ENCODE measurements at places on chromosomes 4 and X.

DNA sequence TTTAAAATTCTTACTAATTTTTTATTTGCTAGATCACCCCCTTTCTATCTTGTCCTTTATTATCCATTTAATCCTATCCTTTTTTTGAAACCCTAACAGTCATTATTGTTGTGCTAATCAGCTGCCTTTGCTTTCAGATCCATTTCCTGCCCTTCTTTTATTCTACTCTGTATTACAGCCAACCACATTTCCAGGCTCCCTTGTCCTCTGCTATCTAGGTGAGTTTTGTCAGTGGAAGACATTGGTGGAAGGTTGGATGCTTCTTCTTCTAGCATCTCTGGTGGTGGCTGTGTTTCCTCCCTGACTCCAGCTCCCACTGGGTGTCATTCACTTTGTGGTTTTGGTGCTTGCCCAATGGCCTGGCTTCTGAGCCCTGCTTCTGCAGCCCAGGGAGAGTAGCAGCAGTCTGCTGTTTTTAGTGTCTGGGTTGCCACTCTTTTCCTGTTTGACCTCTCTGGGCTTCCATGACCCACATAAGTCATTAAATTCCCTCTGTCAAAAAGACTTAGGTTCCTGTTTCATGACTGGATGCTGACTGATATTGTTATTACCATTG is 225.2 kb upstream of the PGRMC2 start:
- DNase-seq, result no peak

DNA sequence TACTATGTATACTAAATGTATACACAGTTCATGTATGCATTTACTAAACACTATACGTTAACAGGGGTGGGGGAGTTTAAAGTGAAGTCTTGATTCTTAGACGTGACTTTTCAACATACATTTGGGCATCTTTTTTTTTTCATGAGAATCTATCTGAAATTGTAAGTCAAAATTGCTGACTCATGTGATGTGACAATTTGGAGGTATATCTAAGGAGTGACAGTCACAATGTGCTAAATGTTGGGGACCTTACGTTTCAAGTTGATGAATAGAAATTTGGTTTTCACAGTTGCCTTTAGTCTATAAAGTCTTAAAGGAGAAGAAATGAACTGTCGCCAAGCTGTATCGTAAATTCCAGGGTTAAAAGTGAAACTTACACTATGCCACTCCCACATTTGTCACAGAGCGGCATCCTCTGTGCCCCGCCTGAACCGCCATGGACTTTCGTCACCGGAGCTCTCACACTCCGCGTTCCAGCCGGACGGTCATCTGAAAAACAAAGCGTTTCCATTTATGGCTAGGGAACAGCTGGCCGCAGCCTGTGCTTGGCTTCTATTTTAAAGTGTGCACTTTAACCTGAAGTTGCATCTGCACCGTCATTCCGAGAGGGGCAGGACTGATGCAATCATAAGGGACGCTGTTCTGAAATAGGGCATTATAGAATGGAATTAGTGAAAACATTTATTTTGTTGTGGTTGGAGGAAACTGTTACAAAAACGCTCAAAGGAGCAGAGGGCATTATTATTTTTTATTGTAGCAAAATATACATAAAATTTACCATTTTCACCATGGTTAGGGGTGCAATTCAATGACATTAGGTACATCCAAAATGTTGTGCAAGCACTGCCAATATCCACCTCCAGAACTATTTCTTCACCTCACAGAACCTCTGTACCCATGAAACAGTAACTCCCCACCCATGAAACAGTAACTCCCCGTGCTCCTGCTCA is 30.9 kb downstream of the PDLIM3 start:
- no peak for DNase-seq

DNA sequence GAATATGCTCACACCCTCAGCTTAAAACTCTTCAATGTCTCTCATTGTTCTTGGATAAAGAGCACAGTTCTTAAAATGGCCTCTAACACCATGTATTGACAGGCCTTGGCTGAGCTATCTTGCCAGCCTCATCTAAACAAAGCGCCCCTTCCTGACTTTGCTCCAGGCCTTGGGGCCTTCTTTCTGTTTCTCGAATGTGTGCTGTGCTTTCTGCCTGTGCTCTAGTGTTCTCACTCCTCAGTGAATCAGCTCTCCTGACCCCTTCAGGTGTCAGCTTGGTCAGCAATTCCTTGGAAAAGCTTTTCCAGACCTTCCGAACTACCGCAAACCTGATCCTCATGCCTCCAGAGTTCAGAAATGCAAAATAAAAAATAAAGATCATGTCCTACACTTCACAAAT is 346.3 kb upstream of the FSTL5 start:
- no peak for DNase-seq

DNA sequence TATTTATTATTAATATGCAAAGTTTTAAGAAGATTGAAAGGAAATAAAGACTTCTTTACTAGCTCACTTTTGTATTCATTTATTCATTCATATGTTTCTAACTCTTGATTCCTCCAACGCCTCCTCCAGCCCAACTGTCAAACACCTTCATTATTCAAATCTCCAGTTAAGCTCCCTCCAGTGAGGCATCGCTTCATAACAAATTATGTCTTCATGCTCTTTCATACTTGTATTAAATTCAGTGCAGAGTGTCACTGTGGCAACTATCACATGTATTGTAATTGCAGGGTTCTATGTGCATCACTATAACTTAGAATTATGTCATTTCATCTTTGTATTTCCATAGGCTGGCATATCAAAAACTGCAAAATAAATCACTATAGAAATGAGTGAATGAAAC is 1394.2 kb upstream of the PCDH7 start:
- DNase-seq, result no peak

DNA sequence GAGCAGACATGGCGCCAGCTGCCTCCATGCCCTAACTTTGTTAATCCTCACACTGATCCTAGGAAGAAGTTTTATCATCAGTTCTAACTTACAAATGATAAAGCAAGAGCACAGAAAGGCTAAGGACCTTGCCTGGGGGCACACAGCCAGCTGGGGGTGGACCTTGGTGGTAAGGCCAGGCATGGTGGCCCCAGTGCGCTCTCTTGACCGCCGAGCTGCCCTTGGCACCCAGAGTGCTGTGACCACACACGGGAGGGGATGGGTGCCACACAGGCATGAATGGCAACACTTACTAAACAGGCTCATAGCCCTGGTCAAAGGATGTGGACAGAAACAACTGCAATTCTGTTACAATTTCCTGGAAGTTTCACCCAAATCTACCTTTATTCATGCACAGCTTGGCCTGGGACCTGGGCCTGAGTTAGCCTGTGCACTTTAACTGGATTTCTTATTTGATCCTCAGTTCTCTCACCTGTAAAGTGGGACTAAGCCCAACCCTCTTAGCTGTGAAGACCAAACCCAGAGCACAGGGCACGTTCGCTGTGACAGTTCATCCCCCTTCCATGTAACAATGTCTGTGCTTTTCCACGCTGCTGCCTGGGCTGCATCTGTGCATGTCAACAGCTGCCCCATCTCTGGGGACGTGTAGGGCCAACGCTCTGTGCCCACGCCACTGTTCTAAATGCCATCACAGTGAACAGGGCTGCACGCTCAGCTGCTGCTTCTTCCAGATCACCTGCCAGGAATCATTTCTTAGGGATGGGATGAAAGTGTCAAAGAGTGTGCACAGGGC is 44.8 kb downstream of the ACOX3 start:
- DNase-seq, result no peak

DNA sequence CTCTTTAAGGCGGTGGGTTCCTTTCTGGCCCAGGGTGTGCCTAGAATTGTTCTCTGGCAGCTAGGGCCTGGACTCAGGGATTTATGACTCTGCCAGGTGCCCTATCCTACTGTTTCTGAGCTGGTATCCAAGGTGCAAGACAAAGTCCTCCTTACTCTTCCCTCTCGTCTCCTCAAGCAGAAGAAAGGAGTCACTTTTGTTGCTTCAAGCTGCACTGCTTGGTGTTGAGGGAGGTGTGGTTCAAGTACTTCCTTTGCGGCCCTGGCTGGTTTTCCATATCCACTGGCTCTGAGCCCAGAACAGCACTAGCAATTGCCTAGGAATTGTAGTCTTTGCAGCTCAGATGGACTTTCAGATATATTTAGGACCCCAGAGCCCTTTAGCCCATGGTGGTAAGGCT is 39.3 kb downstream of the RTL3 start:
- DNase-seq, result no peak
